ENCODE measurements at places on chromosomes 4 and X.

DNA sequence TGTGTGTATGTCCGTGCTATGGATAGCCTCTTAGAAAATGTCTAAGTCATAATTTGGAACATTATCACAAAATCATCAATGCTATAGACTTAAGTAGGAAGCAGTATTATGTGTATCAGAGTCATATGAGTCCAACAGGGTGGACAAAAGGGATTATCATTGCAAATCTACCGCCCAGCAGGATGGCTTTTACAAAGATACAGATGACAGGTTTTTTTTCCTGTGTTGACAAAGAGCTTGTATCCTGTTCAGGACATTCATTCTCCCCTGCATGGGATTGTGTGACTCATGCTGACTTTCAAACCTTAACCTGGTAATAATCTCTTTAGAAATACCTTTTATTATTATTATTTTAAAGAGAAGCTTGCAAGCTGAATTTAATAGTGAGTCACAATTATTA, 310.3 kb upstream of the GNPDA2 start:
- no peak for DNase-seq

DNA sequence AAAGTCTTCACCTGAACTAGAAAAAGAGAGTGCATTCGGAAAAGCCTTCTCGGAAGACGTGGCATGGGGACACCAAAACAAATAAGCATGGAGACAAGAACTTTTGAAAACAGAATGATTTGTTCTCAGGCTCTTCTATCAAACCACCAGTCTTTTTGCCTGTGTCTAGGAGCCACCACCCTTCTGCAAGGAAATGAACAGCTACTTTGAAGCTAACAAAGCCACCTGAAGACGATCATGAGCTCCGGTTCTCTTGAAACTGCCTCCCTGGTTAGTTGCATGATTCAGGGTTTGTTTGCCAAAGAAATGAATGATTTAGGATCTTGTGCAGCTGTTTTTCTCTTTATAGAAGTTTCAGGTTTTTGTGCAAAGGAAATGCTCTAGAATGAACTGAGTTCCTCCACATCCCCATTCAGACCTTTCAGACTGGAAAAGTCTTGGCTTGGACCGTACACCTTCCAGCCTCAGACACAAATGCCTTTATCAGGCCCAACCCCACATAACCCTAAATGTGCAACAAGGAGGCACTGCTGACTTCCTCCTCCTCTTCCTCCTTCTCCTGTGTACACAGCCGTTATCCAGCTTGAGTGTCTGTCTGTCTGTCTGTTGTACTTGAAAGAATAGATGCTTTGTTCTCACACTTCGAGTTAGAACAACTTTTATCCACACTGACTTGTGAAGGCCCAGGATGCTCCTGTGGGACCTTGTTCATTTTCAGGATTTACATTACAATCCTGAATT, 334.8 kb upstream of the KLF3 start:
- DNase-seq, result no peak

- DNase-seq, result no peak
Observed at GRCh38 chr4:171928336-171928735, 115.1 kb downstream of the GALNTL6 start.

DNA sequence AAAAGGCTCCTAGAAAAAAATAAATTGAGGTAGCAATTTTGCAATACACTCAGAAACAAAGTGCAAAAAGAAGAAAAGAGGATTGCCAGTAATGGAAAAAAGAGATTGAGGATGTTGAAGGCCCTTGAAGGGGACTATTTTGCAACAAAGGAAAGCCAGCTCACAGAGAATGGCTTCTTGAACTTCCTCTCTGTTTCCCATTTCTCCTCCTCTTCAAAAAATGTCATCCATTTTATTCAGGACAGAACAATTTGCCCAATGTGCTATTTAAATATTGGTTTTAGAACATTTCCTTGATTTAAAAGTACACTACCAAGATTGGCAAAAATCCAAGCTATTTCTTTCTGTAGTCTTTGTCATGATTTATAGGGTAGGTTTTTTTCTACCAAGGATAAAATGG, 60.2 kb downstream of the GASK1B start:
- no peak for DNase-seq

- no peak for DNase-seq
Observed at GRCh38 chrX:45145492-45146215, 55.0 kb downstream of the DIPK2B start.

- no peak for DNase-seq
Observed at GRCh38 chr4:172348426-172348825, 535.2 kb downstream of the GALNTL6 start.

DNA sequence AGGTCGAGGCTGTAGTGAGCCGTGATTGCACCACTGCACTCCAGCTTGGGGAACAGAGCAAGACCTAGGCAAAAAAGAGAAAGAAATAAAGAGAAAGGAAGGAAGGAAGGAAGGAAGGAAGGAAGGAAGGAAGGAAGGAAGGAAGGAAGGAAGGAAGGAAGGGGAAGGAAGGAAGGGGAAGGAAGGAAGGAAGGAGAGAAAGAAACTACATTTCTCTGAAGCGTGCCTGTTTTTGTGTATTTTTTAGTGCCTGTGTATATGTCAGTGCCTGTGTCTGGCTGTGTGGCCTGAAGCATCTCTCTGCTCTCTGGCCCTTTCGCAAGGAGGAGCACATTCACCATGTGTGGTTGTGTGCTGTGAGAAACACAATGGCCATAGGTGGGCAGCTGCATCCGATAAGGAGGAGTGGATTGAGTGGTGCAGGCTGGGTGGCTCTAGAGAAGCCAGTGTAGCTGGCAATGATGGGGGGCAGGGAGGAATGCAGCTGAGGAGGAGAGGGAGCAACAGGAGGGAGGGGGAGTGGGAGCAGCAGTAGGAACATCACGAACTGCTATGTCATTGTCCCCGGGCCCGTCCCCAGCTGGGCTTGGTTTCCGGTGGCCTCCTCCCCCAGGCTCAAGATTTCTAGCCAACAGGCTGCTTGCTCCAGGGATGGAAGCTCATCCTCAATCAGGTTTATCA, 11.4 kb downstream of the SYN1 start:
- no peak for DNase-seq

DNA sequence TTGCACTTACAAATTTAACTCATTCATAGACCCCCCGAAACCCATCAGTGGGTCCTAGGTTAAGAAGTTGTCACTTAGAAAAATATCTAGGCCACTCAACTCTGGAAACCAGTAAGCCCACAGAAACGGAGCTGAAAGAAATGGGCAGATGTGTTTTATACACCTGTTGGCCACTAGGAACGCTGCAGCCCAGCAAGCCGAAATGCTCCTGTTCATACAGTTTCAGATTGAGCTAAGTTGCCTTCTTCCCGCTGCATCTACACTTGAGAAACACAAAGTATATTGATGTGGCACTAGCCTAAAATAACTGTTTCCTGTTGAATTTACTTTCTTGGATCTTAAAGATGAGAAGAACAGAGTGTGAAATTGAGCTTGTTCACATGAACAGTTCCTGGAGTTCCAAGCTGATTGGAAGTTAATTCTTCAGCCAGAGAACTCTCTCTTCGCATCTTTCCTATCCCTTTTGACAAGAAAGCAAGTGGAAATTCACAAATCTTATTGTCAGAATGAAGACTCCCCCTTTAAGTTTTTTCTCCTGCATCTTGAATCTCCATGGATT, 174.1 kb downstream of the RBMX2 start:
- DNase-seq, result no peak

GRCh38 chr4:150002561-150002960, 75.7 kb upstream of the DCLK2 start:
- no peak for DNase-seq

GRCh38 chr4:173258866-173259265, 75.3 kb downstream of the HMGB2 start:
- DNase-seq, result no peak

DNA sequence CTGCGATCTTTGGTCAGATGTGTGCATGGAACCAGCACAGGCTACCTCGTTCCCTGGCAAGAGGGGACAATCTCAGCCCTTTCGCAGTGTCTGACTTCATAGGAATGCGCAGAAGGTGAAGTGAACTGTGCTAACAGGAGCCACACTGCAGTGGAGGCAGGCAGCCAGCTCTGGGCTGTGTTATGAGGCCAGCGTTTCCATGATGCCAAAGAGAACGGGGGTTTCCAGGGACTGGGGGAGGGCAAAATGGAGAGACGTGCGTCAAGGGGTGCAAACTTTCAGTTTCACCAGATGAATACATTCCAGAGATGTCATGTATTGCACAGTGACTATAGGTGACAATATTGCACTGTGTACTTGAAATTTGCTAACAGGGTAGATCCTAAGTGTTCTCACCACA, 30.4 kb downstream of the CLDN34 start:
- no peak for DNase-seq

DNA sequence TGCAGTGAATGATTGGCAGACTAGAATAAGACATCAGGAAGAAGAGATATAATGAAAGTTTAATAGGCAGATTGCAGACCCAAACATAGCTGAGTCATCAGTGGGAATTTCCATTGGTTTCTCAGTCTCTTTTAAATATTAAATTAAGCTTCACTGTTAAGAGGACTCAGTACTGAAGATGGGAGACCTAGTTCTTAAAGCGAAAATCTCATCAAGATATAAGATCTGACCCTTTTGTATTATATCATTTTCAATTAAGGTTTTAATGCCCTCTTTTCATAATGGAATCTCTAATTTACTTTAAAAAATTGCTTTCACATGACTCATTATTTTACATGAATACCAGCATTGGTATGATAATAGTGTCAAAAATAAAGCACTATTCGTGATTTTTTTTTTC, 168.9 kb upstream of the ATOH1 start:
- no peak for DNase-seq

- no peak for DNase-seq
Observed at GRCh38 chr4:36740796-36741310, 459.4 kb downstream of the DTHD1 start.

Data from SW480 (cell line).